ENCODE measurements at places on chromosomes 3 and 15.

DNA sequence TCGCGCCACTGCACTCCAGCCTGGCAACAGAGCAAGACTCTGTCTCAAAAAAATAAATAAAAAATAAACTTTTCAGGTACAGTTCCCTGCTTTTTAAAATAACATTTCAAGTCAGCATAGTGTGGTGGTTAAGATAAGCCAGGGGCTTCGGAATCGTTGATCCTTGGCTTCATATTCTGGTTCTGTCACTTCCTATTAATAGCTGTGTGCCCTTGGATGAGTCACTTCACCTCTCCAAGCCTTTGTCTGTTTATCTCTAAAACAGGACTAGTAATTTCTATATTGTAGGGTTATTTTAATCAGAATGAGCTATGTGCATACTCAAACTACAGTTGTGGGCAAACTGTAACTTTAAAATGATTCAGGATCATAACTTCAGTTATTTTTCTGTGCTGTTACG, 53.8 kb upstream of the SENP5 start:
- DNase-seq = no peak

GRCh38 chr3:151638555-151639417, 94.9 kb upstream of the AADACL2 start:
- no peak for DNase-seq

DNA sequence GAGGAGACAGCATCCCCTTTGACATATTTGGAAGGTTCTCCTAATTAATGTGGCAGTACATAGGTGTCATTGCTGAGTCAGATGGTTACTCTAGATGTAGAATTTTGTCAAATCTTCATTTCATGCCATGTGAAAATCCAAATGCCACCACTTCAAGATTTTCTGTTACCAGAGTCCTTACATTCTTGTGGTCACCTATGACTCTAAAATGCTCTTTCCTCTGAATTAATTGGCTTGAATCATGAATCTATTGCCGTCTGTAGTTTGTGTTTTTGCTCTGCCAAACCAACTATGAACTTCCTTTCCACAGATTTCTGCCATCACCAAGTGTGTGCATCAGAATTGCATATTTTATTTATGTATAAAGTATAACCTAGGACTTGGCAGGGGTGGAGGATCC, 269.4 kb upstream of the ZPLD1 start:
- DNase-seq = no peak

DNA sequence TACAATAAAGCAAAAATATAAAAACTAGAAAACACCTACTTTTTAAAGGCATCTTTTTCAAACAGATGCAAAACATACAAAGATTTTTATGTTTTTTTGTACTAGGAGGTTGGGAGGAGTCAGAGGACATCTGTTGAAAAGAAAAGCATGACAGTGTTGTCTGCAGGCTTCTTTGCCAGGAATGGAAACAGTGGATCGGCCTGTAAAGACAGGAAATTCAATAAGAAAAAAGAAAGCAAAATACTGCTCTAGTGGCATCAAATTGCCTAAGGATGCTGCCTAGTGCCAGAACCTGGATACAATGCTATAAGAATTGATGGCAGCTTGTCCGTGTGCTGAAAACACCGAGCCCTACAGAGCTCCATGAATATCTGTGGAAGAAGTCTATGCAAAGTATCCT, 69.9 kb downstream of the TBC1D5 start:
- no peak for DNase-seq

DNA sequence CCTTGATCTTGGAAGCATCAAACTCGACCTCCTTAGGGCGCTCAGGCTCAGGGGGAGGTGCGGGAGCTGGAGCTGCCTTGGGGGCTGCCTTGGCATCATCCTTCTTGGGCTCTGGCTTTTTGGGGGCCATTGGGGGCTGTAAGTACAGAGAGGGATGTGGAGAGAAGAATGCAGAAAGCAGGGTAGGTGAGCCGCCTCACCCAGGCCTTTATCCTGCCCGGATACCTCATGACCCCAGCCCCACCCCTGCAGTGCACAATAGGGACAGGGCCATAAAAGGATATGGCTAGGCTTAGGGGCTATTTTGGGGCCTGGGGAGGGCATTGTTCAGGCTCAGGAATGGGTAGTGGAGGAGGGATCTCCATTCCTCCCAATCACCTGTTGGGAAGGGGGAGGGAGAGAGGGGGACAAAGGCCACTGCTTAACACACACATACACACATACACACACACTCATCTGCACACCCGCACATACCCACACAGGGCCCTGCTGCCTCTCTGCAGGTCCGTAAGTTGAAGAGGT, at the start of gene MYL3:
MYL3 (minus strand) TSS at position 184 of the 522 bp plus-strand sequence; CDS start at position 130, 54 bp downstream.
- no peak for DNase-seq

- no peak for DNase-seq
Measured at GRCh38 chr3:12325586-12326515, 37.0 kb downstream of the PPARG start.

DNA sequence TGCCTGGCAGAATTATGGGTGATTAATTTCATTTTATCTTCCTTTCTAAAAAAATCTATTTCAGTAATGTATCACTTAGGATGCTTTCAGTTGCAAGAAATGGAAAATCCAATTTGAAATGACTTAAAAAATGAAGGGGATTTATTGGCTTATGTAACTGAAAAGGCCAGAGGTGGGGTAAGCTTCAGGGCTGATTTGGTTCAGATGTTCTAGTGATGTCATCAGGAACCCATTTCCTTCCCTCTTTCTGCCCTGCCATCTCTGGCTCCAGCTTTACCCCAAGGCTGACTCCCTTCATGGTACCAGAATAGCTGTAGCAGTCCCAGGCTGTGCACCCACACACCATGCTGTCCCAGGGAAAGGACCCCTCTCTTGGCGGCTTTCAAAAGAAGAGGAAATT, 18.5 kb upstream of the REC114 start:
- no peak for DNase-seq

DNA sequence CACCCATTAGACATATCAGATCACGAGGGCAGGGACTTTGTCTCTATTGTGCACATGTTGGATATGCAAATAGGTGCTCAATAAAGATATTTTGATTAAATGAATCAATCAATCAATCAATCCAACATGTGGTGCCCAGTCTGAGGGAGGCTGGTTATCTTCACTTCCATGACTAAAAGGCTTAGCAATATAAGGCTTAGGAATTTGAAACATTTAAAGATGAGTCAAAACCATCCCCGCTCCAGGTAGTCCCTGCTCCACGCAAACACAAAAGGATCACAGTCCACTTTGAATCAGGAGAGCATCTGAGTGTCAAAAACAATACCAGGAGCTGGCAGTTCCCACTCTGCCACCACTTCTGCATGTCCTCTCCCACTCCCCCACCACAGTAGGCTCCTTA, 25.8 kb upstream of the PRICKLE2 start:
- no peak for DNase-seq

GRCh38 chr3:56547486-56547885, 9.5 kb upstream of the CCDC66 start:
- no peak for DNase-seq

GRCh38 chr3:64259636-64260035, 34.4 kb upstream of the PRICKLE2 start:
- no peak for DNase-seq

- DNase-seq = no peak
Measured at GRCh38 chr3:22495791-22496190, 707.3 kb upstream of the UBE2E2 start.

DNA sequence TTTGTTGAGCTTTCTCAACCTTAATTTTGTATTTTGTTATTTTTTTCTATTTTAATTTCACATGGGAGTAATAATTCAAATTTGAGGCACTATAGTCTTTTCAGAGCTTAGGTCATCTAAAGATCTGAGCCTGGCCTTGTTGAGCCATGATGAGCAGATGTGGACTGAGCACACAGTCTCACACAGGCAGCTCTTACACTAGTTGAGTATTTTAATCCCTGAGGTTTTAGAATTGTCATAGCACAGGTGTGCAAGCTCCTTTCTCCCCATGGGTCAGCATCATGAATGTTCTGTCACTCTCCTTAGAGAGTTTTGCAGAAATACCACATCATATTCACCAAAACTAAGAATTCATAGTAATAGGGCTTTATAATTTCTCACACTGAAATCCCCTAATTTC, 4.9 kb downstream of the ZBTB38 start:
- DNase-seq = no peak

GRCh38 chr15:24819680-24820079, 135.1 kb upstream of the SNRPN start:
- no peak for DNase-seq

DNA sequence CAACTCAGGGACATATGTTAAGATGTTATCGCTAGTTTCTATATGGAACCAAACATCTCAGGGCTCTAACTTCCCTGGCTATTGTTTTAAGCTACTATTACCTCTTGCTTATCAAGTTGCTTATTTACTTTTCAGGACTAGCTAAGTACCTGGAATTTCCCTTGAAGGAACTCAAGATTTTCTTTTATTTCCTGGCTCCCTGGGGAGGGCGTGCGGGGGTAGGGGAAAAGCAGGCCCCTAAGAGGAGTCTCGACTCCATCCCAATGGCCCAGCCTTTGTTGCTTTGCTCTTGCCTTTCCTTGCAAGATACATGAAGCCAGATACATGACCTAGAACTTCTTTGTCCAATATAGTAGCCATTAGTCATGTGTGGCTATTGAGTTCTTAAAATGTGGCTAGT, 76.9 kb upstream of the STXBP5L start:
- DNase-seq = no peak

DNA sequence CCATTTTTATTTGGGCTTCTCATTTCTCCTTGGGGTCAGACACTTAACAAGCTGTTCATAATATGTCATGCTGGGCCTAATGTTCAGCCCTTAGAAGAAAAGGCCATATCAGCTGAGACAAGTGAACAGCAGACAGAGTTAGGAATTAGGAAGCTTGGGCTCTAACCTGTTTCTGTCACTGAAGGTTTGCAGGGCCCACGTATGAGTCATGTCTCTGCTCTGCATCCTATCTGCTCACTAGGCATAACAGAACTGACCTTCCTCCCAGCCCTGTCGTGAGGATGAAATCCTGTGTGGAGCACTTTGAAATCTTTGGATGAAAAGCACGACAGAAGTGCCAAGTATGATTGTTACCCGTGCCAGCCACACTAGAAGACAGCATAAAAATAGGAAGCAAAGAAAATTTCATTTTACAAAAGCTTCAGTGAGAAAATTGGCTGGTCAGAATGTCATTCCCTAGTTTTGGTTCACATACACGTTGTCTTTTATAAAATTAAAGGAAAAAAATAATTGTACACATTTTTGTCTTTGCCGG, 26.5 kb upstream of the CD47 start:
- no peak for DNase-seq

GRCh38 chr3:144085964-144086363, 114.3 kb downstream of the DIPK2A start:
- no peak for DNase-seq

GRCh38 chr3:155554777-155555451, 190.0 kb downstream of the PLCH1 start:
- DNase-seq = no peak

DNA sequence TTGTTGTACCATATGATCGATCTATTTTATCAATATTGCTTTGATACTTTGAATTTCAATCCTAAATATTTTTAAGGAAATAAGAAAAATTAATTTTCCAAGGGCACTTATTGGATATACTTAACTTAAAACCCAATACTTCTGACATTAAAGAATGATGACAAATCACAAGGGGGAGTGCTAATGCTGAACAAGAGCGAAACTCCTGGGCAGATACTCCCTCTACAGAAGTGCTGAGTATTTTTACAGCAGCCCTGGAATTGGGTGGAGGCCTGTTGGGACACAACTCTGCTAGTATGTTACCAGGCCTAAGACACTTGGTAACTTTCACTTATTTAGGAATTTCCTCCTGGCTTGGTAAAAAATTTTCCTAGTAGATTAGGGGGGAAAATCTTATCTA, 46.2 kb downstream of the DENND6A start:
- DNase-seq = no peak

GRCh38 chr15:91183596-91183995, 83.5 kb downstream of the SV2B start:
- DNase-seq = no peak

DNA sequence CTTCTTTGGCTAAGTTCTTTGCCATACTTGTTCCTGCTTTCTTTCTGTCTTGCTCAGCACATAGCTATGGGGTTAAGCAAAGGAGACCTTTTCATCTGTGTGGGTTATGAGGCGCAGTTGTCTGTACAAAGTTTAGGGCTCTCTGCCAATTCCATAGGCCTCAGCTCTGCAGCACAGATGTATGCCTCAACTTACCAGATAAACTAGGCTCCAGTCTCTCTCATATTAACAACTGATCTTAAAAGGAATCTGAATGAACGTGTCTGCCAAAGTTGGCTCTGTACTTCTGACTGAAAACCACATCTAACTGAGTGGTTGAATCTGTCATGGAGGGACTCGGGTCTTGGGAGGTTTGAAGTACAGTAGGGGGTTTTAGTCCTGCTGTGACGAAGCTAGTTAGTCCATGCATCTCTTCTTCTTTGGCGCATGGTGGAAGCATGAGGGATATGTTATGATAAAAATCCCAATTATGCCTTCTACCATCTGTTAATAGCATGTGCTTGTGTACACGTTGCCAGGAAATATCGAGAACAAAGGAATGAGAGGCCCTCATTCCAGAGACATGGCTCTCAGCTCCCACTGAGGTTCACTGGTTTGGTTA, 114.6 kb upstream of the TSC22D2 start:
- DNase-seq = no peak

- DNase-seq = no peak
Measured at GRCh38 chr3:64131725-64132469, 93.4 kb downstream of the PRICKLE2 start.

- DNase-seq = no peak
Measured at GRCh38 chr3:194306109-194306686, 44.9 kb downstream of the CPN2 start.

DNA sequence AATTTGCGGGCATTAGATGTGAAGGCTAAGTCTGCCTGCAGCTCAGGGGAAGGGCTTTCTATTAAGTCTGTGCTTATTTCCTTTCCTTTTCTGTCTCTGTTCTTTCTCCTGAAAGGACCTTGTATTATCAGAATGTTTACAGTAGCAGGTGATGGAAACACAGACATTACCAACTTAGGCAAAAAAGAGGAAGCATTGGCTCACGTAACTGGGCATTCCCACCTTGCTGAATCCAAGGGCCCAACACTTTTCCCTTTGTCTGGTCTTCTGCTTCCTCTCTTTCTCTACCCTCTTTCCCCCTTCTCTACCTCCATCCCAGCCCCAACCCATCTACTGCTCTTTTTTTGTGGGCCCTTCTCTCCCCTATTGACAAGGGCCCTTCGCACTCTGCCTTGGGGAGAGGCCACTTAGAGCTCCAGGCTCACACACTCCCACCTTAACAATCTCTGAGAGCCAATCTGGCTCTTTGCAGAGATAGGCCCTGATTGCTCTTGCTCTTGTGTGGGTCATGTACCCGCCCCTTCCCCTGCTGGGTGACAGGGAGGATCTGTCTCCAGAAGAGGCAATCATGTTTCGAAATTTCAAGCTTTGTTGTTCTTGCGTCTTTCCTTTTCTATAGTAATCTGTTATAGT, 35.0 kb downstream of the ACAA1 start:
- DNase-seq = no peak

Measured in stimulated activated CD4-positive, alpha-beta T cell treated with anti-CD3 and anti-CD28 coated beads, Interleukin-2, amount 100 ng/mL, for 48 hours (primary cell).